NCI-H187 (cell line): ENCODE measurements at places on chromosomes 11 and 22.

GRCh38 chr11:102831489-102832440 is 11.6 kb downstream of the MMP3 start:
- no peak for DNase-seq

DNA sequence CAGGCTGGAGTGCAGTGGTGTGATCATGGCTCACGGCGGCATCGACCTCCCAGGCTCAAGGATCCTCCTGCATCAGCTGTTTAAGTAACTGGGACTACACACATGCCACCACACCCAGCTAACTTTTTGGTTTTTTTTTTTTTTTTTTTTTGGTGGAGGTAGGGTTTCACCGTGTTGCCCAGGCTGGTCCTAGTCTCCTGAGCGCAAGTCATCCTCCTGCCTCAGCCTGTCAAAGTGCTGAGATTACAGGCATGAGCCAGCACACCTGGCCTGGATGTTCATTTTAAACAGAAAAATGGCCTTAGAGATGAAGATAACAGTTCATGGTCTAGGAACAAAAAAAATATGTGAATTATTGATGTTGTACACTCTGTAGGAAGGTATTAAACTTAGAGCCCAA is 13.6 kb upstream of the SLC25A18 start:
- no peak for DNase-seq

GRCh38 chr11:6876914-6877313 is 489 bp downstream of the OR10A4 start:
- DNase-seq, result no peak

- no peak for DNase-seq
These were observed 44.9 kb downstream of the CD82 start for GRCh38 chr11:44610186-44610955.

DNA sequence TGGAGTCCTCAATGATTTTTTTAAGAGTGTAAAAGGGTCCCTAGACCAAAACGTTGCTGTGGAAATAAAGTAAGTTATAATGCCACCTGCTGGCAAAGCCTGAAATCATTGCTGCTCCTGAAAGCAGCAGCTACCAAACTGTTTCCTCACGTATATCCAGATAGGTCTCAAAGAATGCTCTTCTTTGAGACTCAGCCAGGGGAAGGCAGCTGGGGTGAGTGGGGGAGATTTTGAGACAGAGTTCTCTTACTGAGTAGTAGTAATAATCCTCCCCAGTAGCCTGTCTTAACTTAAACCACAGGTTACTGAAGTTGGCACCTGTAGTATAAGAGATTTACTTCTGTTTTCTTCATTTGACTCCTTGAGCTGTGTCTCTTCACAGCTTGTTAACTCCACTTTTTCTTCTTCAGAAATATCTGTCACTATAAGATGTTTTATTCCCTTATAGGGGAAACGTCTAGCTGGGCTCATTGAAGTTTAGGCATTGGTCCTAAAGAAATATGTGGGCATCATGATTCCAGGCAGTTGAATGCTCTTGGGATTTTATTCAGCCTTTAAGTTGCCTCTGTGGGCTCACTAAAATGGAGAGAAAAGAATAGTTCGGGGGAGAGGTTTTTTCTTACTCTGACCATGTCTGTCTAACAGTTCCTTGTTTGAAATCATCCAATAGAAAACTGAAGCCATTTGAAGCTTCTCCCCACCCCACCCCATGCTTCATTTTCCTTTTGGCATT is 77.9 kb downstream of the BTBD10 start:
- DNase-seq, result no peak

- DNase-seq, result no peak
These were observed 1430.1 kb downstream of the LRRC4C start for GRCh38 chr11:40029391-40029790.

GRCh38 chr11:104148074-104148473 is 15.9 kb downstream of the PDGFD start:
- no peak for DNase-seq

GRCh38 chr11:61737636-61738386 is 14.6 kb upstream of the MYRF start:
- no peak for DNase-seq

- no peak for DNase-seq
These were observed 9.7 kb downstream of the MTNR1B start for GRCh38 chr11:92979176-92979575.

GRCh38 chr11:45470151-45470793 is 184.1 kb upstream of the SYT13 start:
- no peak for DNase-seq

DNA sequence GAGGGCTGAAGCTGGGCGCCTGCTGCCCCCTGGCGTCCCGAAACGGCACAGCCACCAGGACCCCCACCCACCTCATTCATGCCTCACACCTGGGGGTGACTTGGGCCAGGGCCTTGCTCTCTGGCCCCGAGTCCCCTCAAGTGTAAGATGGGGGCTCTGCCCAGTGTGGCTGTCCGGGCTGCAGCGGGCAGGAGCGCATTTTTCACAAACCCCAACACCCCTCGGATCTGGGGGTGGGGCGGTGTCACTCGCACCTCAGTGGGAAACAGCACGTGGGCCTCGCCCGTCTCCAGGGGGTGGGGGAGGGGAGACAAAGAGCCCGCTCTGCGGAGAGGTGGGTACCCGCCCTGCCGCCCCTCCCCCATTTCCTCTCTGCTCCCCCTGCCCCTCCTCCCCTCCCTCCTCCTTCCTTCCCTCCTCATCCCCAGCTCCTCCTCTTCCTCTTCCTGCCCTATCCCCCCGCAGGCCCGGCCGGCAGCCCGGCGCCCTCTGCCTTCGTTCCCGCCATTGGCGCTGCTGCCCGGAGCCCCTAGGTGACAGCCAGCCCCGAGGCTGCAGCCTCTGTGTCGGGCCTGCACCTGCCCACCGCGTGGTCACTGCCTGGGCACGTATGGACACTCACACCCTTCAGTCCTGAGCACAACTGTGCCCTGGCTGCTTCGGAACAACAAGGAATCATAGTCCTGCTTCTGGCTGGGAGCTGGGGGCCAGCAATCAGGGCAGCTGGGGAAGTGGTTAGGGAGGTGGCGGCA is 6.8 kb upstream of the CDKN1C start:
- DNase-seq, result no peak

GRCh38 chr11:107370390-107370789 is 87.2 kb downstream of the CWF19L2 start:
- DNase-seq, result no peak

DNA sequence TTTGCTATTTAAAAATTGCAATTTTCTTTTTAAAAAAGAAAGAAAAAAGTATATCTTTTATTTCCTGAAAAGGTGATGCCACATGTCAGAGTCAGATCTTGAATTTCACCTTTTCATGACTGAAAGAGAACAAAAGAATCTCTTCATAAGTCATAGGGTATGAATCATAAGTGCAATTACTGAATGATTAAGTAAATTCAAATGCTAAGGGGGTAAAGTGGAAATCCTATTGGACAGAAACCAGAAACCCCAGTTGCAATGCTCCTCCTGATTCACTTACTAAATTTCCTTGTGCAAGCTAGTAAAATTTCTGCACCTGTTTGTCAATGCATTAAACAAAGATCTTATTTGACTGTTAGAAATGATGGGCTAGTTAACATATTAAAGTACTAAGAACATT is 8.2 kb upstream of the PRRG4 start:
- no peak for DNase-seq

DNA sequence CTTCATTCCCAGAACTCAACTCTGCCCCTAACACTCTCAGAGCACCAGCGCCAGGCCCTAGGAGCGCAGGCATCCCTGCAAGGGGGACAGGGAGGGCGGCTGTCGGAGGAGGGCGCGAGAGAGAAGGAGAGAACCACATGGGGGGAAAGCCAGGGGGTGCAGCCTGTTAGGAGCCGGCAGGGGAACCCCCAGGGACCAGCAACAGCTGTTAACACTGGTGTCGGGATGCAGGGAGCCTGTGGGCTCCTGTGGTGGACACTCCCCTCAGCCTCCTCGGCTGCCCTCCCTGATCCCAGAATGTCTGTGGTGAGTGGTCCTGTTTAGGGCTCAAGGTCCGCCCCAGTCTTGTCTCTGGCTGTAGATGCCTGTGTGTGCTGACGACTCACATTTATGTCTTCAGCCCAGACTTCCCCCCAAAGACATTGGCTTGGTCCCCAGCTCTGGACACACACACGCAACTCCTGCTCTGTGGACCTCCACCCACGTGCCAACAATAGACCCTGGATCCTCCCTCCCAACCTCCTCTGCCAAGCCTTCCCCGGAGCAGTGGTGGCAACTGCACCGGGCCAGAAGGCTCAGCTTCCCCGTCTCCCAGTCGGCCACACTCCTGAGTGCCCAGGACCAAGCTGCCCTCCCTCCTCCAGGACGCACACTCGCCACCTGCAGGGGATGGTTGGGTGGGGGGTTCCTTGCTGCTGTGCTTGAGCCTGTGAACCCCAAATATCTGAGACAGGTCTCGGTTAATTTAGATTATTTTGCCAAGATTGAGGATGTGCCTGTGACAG is 817 bp upstream of the IFITM5 start:
- DNase-seq, result no peak

GRCh38 chr11:1220941-1221721 is 1.7 kb upstream of the MUC5B start:
- no peak for DNase-seq

DNA sequence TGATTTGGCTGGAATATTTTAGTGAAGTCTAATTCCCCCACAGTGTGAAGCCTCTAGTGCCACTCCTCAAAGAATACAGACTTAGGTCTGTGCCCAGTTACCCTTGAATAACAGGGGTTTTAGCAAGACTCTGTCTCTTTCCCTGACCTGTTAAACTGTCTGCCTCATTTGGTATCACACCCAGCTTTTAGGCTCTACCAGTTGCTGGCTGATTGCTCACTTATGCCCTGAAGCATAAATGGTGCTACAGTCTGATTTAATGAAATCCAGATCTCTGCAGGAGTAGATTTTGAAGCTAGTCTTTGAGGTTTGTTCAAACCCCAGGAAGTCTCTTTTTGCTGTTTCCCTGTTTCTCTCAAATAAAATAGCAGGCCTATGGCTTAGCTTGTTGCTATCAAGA is 45.2 kb upstream of the LIPT2 start:
- DNase-seq, result no peak

GRCh38 chr22:47693606-47694005 is 931.2 kb downstream of the TBC1D22A start:
- DNase-seq, result no peak

DNA sequence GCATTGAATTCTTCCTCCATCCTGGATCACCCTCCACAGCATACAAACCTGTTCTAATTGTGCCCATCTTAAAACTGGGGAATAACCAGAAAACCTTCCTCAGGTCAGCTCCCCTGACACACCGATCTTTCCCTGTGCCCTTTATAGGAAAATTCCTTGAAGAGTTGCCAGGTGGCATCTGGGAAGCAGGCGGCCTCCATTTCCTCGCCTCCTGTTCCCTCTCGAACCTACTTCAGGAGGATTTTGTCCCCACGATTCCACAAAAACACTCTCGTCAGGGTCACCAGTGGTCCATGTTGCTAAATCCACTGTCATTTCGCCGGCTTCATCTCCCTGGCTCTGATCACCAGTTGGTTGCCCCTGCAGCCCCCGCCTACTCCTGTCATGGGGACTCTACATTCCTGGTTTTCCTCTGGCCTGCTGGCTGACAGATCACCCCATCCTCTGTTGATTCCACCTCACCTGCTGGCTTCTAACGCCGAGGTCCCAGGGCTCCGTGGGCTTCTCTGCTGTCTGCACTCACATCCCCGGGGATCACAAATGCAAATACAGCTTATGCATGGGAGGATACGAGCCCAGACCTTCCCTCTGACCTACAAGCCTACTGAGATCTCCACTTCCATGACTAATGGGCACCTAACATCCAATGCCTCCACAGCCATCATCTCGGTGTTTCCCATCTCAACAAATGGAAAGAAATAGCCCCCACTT is 92.5 kb upstream of the PRDM11 start:
- no peak for DNase-seq

DNA sequence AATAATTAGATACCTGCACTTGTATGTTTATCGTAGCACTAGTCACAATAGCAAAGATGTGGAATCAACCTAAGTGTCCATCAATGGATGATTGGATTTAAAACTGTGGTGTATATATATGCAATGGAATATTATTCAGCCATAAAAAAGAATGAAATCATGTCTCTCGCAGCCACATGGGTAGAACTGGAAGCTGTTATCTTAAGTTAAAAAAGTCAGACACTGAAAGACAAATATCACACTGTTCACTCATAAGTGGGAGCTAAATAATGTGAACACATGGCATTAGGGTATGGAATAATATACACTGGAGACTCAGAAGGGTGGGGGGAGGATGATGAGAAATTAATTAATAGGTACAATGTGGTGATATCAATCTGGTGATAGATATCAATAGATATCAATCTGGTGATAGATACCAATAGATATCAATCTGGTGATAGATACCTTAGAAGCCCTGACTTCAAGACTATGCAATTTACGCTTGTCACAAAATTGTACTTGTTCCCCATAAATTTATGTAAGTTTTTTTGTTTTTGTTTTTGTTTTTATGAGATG is 2.0 kb downstream of the LMO2 start:
- no peak for DNase-seq

DNA sequence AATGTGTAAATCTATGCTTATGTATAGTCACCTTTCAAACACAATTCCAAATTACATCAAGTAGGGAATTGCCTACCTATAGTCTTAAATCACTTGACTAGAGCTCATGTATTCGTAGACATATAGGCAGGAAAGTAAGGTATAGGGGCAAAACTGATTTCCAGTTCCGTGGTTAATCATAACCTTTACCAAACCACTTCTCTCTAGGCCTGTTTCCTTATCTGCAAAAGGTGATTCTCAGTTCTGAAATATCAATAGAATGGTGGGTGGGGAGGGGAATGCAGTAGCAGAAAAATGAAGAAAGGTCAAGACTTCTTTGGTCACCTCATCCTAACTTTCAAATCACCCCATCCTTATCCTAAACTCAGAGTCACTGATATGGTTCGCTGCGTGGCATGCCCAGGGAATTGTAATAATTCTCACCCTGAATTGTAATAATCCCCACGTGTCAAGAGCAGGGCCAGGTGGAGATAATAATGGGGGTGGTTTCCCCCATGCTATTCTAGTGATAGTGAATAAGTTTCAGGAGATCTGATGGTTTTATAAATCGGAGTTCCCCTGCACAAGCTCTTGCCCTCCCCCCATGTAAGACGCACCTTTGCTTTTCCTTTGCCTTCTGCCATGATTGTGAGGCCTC is 1.9 kb upstream of the ANO5 start:
- no peak for DNase-seq

DNA sequence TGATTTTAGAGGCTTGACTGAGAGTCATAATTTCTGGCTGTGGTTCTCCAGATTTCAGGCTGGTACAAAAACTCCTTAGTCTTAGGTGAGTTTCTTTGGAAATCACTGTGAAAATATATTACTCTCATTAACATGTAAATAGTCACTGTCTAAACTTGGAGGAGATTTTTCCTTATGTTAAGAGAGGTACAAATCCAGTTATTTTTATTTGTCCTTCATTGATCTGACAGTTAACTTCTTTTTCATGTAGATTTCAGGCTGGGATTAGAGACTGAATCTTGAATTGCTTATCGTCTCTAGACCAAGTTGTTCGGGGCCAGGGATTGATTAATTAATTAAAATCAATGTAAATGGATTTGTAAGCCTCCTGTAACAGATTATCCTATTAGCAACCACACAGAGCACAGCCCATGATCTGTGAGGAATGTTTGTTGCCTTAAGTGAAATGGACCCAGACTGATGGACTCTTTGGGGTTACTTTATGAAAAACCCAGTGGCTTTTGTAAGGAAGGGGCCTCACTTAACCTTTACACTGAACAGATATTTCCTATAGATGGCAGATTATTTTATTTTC is 21.1 kb downstream of the TEAD1 start:
- DNase-seq, result no peak
